ENCODE measurements at places on chromosomes 7 and 10. TPM values are rescaled to one million over a fixed set of nuclear protein-coding genes. Genes with fewer than 3 reads are reported as not detected.

Gene SORCS1
- total RNA-seq: 2.4 TPM

Gene CALHM3
- not detected for total RNA-seq

Gene ASB10
- not detected for total RNA-seq

Gene VIPR2
- 2.5 TPM for total RNA-seq

Gene SYPL1
- 54.5 TPM for total RNA-seq

Gene FAS
- 81.7 TPM for total RNA-seq

Gene ITIH5
- 29.7 TPM for total RNA-seq

Gene PCBD1
- 38.8 TPM for total RNA-seq

Gene PBLD
- 241 TPM for total RNA-seq

Gene ZNF365
- not detected for total RNA-seq

Gene POLR2J2
- 2.6 TPM for total RNA-seq

Gene SUN1
- total RNA-seq: 259 TPM

Gene CPVL
- total RNA-seq: 2.5 TPM

Gene RSPH10B2
- total RNA-seq: not detected

Gene PRRT4
- not detected for total RNA-seq

Gene NPC1L1
- 0.67 TPM for total RNA-seq

Gene TMEM229A
- total RNA-seq: 23.1 TPM

Gene RFC2
- total RNA-seq: 5.8 TPM

Gene NUTM2E
- total RNA-seq: not detected

Gene TNKS2
- total RNA-seq: 47.0 TPM

Gene ZP3
- total RNA-seq: 4.3 TPM

Gene ACTA2
- total RNA-seq: 342 TPM
